CD8-positive, alpha-beta T cell (primary cell): ENCODE measurements at places on chromosomes 2 and 18.

- no peak for DNase-seq
Observed at GRCh38 chr2:224751996-224752698, 36.0 kb upstream of the CCDC195 start.

GRCh38 chr2:147511491-147511948 is 333.3 kb upstream of the ACVR2A start:
- no peak for DNase-seq

- no peak for DNase-seq
Observed at GRCh38 chr18:27033722-27034121, 151.4 kb downstream of the CHST9 start.

- no peak for DNase-seq
Observed at GRCh38 chr2:174815526-174815925, 51.3 kb upstream of the CHRNA1 start.

GRCh38 chr2:24743924-24744323 is 49.3 kb downstream of the PTRHD1 start:
- no peak for DNase-seq

- DNase-seq: no peak
Observed at GRCh38 chr2:67135208-67135607, 261.9 kb upstream of the ETAA1 start.

DNA sequence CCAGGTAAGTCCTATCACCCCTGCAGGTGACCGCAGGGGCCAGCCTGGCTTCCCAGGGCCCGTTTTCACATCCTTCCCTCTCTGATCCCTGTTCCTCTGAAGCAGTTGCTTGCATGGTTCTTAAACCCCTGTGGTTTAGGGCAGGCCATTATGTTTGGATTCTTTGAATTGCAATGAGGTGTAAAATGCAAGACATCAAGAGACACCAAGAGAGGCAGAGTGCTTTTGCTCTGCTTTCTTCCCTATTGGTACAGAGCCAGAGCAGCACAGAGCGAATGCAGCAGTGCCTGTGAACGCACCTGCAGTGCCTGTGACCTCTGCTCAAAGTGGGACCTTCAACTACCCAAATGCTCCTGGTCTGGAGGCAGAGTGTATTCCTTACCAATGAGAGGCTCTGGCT is 7.6 kb downstream of the RFX8 start:
- no peak for DNase-seq

GRCh38 chr2:217110550-217110949 is 250.7 kb upstream of the TNP1 start:
- no peak for DNase-seq

DNA sequence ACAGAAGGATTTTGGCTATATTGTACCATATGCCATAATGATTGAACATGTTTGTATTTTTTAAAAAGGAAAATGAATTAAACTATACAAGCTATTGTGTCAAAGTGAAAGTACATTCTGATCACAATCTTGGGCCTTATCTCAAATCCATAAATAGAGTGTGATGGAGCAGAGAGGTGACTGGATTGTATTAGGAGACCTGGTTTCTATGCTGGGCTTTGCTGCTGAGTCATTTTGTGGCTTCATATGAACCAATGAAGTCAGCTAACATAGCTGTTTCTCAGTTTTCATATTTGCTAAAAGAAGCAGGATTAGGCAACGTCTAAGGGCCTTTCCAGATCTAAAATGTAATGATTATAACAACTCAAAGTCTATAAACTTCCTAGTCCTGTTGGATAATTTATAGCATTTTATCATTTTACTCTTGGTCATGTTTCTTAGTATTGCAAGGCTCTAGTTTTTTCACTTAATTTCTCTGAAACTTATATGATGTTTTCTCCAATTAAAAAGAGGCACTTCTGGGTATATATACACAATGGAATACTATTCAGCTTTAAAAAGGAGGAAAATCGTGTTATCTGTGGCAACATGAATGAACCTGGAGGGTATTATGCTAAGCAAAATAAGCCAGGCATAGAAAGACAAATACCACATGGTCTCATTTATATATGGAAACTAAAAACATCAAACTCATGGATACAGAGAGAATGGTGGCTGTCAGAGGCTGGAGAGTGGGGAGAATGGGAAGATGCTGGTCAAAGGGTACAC is 112.3 kb downstream of the MEP1B start:
- no peak for DNase-seq

GRCh38 chr2:179995741-179996515 is 11.2 kb downstream of the CWC22 start:
- DNase-seq: no peak

- no peak for DNase-seq
Observed at GRCh38 chr2:191009541-191010374, 4.2 kb downstream of the STAT1 start.
